ENCODE measurements at places on chromosomes 4 and X. TPM values are rescaled to one million over a fixed set of nuclear protein-coding genes. Genes with fewer than 3 reads are reported as not detected.

- DNase-seq, result no peak
Measured at GRCh38 chr4:187027272-187027671, 303.6 kb upstream of the FAT1 start.

DNA sequence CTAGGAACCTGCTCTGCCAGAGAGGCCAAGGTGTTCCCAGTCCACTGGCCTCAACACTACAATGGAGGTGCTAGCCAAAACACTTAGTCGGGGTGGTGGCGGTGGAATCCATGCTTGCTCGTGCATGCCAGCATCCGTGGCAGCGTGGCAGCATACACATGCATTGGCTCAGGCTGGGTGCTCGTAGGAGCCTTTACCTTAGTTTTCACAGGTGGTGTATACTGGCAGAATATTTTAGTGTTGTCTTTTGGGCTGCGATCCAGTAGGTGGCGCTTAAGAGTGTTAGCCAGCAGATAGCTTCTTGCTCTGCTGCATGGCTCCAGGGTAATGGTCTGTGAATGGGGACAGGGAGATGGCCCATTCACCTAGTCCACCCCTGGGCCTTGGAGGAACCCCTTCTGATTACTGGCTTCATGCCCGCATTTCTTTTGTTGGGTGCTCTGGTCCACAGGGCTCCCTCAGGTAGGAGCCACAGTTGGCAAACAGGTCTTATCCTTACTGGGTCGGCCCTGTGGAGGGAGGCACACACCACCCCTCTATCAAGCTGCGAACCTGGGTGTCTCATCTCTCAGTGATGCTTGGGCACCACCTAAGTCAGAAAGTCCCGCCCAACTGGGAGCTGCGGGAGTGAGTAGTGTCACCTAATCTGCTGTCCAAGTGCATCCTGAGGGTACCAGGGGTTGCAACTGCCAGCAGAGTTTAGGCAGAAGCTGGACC, 40.0 kb downstream of the RIPPLY1 start:
- DNase-seq, result no peak

DNA sequence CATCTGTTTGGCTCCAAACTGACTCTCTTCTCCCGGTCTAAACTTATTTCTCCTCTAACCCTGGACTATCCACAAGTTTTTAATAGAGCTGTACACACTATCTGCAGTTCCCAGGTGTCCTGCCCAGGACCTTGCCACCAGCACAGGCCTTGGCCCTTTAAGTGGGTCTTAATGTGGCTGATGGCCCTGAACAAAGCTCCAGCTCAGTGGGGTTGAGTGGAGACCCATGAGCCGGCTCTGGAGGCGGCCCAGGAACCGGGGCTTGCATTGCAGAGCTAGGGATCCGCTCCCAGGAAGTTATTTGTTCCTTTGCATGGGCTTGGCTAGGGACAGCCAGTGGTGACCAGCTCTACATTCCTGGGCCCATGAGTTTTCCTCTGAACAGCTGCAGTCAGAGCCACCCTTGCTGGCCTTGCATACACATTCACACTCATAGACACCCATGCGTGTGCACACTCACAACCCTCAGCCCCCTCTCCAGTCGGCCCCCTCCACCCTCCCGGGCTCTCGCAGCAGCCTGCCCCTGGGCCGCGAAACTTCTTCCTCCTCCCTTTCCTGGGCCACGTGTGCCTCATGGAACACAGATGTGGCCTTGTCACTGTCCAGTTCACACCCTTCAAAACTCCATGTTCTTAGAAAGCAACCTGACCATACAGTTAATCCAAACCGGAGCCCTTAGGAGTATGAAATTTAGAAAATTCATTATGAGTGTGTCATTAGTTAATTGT, 58.2 kb downstream of the GPR143 start:
- DNase-seq, result no peak

GRCh38 chrX:140767646-140768045, 58.1 kb downstream of the LINC00632 start:
- DNase-seq, result no peak

- no peak for DNase-seq
Measured at GRCh38 chrX:15816438-15816809, 26.1 kb downstream of the ZRSR2 start.

DNA sequence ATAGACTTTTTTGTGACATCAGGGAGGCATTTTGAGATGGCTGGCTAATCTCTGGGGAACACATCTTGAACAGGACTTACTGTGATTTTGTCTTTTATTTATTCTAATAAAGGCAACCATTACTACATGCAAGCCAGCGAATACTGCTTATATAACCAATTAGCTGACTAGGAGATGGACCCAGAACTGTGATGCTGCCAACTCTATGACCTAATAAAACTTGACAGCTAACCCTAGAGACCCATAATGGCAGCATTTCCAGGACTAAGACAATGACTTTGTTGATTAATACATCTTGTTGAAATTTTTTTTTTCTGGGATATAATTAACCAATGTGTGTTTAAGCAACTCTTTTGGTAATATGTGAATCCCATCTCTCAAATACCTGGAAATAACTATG, 584.6 kb downstream of the PRR32 start:
- no peak for DNase-seq

- no peak for DNase-seq
Measured at GRCh38 chr4:169802873-169803272, 45.1 kb upstream of the HPF1 start.

DNA sequence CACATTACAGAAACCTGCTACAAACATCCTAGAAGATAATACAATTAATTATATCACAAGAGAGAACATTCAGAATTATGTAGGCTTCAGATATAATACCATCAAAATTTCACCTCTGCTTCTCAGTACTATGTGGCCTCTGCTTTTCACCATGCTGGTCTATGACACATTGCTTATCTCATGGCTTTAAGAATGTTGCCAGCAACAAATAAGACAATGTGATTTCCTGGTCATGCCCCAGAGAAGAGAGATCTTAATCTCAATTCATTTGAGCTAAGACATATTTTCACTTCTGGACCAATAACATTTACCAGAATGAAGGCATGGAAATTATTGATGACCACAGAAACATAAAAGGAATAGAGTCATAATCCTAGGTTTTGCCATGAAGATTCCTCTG, 1233.4 kb upstream of the ADGRL3 start:
- DNase-seq, result no peak

The STPG2 gene
- total RNA-seq, result 0.74 TPM

The GAGE13 gene
- not detected for total RNA-seq

GRCh38 chrX:85017721-85018120, 14.0 kb downstream of the APOOL start:
- DNase-seq, result no peak

Measured in right cardiac atrium (tissue), 5 donors.